ENCODE measurements at places on chromosomes 11 and 22.

DNA sequence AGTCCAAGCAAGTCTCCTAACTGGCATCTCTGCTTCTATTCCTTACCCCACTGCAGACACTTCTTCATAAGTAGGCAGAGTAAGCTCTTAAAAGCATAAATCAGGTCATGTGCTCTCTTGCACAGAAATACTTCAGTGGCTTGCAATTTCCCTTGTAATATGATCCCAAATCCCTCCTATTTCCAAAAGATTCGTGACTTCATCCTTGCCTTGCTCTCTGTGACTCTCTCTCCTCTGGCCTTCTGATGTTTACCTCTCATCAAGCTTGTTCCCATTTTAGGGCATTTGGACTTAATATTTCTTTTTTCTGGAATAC, 37.4 kb upstream of the NCR3LG1 start:
- ATAC-seq = peak; percentile 96

GRCh38 chr22:41908411-41909309, 6.2 kb downstream of the SHISA8 start:
- ATAC-seq = no peak

GRCh38 chr11:44071157-44071556, 5.1 kb downstream of the ACCS start:
- no peak for ATAC-seq

DNA sequence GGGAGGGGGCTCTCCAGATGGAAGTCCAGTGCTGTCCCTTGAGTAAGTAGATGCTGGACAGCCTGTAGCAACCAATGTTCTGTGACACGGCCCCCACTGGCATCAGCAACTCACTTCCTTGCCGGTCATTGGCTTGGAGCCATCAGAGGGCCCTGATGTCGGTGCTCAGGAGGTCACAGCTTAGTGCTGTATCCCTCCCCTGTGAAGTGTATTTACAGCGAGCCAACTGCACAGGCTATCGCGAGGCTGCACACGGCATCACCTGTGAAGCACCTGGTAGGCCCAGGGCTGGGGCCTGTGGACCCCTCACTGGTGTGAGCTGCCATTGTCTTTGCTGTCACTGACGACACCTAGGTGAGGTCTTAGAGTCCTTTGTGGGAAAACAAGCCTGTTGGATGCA, 13.4 kb upstream of the ACR start:
- no peak for ATAC-seq

- no peak for ATAC-seq
These were observed 817.4 kb downstream of the NTM start for GRCh38 chr11:132187814-132188213.

GRCh38 chr11:102468616-102469195, 16.1 kb upstream of the TMEM123 start:
- peak; percentile 65 for ATAC-seq

DNA sequence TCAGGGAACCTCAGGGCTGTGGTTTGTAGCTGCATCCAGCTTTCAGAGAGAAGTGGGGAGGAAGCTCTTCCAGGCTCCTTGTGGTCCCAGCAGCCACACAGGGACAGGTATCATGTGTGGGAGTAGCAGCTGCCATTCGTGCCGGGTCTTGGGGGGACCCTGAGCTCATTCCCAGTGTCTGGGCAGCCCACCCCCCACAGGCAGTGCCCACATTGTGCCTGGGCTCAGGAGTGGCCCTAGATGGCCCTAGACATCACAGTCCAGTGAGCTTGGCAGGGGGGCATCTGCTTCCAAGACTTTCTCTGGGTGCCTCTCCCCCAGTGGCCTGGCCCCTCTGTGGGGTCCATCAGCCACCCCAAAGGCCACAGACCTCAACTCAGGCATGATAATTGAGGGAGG, 619.7 kb downstream of the BRD1 start:
- no peak for ATAC-seq

- peak; percentile 31 for ATAC-seq
These were observed 535 bp downstream of the AQP11 start for GRCh38 chr11:77590194-77590782.

GRCh38 chr11:46278387-46279125, 1.1 kb downstream of the CREB3L1 start:
- peak; percentile 85 for ATAC-seq

DNA sequence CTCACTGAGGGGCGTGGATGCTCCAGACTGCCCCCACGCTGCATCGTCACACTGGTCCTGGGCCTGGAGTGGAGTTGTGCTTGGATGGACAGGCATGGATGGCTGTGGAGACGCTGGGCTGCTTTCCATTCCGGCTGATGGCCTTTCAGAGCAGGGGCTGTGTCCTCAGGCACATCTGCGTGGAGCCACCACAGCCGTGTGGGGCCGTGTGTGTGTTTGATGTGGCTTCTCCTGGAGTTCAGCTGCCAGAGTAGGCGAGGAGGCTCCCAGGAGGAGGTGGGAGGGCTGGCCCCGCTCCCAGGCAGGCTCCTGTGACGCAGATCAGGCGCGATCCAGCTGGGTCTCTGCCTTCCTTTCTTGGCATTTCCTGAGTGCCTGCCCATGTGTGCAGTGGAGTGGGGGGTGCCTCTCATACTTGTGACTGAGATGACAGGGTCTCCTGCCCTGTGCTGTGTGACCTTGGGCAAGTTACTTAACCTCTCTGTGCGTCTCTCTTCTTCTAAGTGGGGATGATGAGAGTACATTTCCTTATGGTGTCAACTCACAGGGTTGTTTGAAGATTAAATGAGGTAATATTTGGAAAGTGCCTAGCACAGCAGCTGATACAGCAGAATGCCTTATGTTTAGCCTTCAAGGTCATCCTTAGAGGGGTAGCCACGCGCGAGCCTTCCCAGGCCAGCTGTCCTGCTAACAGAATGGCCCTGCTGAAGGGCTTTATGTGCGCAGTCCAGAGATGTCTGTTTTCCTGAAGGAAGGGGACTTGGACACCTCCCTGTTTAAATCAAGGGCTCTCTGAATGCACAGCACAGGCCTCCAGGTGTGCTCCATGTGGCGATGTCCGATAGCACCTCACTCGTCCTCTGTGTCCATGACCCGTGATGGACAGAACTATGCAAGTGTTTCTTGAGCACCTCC, 33.5 kb downstream of the GLB1L2 start:
- ATAC-seq = no peak

GRCh38 chr11:134275534-134276395, at the start of gene GLB1L3:
TSS of gene GLB1L3 (plus strand) at chr11:134276379. CDS start at chr11:134276741, 362 bp downstream.
- peak; percentile 87 for ATAC-seq

GRCh38 chr22:29994027-29994715, 86.1 kb upstream of the HORMAD2 start:
- peak; percentile 88 for ATAC-seq

DNA sequence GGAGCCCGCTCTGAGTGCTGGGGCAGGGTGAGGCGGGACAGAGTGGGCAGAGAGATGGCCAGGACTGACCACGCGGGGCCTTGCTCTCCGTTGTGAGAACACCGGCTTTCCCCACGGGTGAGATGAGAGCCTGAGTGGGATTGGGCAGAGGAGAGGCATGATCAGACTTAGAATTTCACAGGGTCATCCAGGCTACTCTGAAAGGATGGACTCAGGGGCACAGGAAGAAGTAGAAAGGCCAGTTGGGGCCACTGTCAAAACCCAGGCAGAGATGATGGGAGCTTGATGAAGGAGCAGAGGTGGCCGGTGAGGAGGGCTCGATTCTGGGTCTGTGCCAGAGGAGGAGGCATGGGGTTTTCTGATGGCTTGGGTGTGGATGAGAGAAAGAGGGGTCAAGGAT, 63.8 kb upstream of the NUP50 start:
- no peak for ATAC-seq

- peak; percentile 95 for ATAC-seq
These were observed 39.5 kb downstream of the MUC5B start for GRCh38 chr11:1262172-1263006.

DNA sequence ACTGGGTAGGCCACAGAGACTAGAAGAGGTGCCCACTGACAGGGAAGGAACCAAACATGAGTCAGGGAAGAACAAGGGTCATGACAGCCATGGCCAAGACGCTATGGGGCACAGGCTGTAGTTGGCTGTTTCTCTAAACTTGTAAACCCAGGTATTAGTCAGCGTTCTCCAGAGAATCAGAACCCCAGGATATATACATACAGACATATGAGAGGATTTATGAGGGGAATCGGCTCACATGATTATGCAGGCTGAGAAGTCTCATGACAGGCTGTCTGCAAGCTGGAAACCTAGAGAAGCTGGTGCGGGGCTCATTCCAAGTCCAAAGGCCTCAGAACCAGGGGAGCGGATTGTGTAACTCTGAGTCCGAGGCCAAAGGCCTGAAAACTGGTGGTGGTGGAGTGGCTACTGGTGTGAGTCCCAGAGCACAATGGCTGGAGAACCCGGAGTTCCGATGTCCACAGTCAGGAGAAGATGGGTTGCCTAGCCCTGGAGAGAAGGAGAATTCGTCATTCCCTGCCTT, 29.7 kb upstream of the CD81 start:
- no peak for ATAC-seq

DNA sequence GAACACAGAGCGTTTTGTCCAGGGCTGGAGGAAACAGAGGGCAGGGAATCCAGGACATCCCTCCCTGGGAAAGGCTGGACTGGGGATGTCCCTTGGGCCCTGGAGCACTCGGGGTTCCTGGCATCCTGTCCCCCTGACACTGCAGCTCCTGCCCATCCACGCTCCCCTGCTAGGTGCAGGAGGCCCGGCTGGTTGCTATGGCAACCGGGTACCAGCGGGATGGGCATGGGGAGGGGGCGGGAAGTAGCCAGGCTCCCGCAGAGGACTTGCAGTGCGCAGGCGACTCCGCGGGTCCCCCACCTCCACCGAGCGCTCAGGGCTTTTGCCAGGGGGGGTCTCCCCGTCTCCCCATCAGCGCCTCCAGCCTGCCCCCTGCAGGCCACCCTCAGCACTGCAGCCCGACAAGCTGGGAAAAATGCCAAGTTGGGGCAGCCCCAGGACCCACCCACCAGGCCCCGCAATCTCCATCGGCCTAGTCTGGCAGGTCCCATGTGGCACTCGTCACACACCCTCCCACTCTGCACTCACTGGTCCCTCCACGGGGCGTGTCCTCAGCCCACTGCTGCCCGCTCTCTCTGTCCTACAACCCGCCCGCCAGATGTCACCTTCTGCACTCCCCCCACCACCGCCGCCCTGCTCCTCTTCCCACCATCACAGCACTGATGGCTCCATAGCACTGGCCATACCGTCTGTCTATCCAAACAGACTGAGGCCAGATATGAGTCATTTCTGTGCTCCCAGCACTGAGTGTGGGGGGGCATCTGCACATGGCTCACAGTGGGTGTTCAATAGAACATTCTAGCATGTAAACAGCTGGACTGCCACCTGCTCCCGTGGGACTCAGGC, 31.5 kb downstream of the KIAA0930 start:
- peak; percentile 34 for ATAC-seq

- no peak for ATAC-seq
These were observed 26.1 kb downstream of the TCIRG1 start for GRCh38 chr11:68064926-68065325.

DNA sequence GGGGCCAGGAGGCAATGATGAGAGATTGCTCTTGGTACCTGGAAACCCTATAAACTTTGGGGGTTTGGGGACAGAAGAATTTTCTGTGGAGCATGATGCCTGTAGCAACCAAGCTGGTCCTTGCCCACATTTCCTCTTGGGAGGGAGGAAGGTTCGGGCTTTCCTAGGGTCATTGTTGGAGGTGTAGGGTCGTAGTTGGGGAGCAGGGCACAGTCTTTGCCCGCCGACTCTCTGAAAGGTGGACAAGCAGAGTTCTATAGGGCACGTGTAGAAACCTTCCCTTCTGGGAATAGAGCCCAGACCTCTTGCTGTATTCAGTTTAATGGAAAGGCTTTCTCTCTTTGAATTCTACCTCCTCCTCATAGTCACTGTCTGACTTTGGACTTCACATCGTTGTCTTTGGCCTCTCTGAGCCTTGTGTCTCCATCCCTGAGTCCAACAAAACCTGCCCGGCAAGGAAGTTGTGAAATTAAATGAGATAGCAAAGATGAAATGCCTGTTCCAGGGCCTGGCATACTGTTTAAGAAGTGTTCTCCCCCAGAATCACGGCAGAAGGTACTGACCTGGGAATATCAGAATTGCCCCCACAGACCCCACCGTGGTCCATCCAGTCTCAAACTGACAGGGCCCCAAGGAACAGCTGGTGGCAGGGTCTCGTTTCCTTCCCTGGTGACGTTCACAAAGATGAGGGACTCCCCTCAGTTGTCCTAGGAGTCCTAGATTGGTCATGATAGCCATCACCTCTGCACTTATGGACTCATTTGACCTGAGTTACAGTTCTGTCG, 1.6 kb downstream of the PRDM11 start:
- ATAC-seq = no peak

DNA sequence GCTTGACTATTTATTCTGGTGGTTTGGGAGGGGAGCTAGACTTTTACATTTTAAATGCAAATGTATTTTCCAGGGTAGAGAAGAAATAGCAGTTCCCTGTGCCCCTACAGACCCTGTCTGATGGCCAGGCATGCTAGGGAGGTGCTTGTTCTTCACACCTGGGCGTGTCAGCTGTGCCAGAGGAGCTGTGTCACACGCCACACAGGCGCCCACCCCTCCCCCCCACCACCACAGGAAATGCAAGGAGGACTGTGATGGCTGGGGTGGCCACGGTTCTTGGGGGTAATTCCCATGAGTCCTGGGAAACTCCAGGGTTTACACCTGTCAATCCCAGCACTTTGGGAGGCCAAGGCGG, 82.2 kb downstream of the FLI1 start:
- ATAC-seq = no peak

DNA sequence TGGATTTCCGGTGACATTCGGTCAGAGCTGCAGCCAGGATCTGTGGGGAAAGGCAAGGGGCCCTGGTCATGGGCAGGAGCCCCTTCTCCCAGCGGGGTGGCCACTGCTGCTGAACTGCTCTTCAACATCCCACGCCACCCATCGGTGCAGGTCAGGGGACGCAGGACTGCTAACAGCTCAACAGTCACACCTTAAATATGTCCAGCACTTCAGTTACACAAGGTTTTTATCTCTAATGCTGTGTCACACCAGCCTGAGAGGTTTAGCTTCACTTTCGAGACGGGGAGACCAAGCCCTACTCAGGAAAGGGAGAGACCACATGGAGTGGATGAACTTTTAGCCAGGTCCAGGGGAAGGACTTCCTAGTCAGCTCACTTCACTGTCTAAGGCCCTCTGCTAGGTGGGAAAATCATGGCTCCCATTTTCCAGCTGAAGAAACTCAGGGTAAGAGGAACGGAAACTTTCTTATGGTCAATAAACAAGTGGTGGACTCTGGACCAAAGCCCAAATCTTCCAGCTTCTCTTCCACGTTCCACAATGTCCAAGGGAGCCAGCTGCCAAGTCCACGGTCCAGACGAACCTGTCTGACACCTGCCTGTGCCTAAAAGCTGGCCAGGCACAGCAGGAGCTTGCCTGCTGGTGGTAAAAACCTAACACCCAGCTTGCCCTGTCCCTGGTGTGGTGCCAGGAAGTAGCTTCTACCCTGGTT, 21.0 kb upstream of the CHADL start:
- ATAC-seq = no peak

GRCh38 chr11:109960831-109961230, 132.4 kb upstream of the ZC3H12C start:
- ATAC-seq = no peak

- ATAC-seq = no peak
These were observed 25.0 kb upstream of the PRSS23 start for GRCh38 chr11:86775361-86775760.

- ATAC-seq = peak; percentile 79
These were observed 61.9 kb downstream of the BMAL1 start for GRCh38 chr11:13339195-13340153.

All from SK-N-SH treated with all-trans-retinoic acid at 6 μM for 48 hours (cell line).